ENCODE measurements at places on chromosomes 7 and 10. TPM values are rescaled to one million over a fixed set of nuclear protein-coding genes. Genes with fewer than 3 reads are reported as not detected.

Gene TFPI2
- total RNA-seq = 308 TPM

Gene CHRM2
- not detected for total RNA-seq

Gene FHIP2A
- total RNA-seq = 10.7 TPM

Gene RPEL1
- total RNA-seq = 0.09 TPM

Gene HKDC1
- 11.6 TPM for total RNA-seq

Gene AKR1C3
- 1,261 TPM for total RNA-seq

Gene CPED1
- total RNA-seq = not detected

Gene BPGM
- total RNA-seq = 16.3 TPM

Gene AP3M1
- total RNA-seq = 35.4 TPM

Gene TTYH3
- 57.9 TPM for total RNA-seq

Gene CPN1
- total RNA-seq = 0.20 TPM

Gene SPDYE16
- total RNA-seq = not detected

Gene ATXN7L1
- total RNA-seq = 6.2 TPM

Gene SLIT1
- total RNA-seq = 0.08 TPM

Gene STAMBPL1
- total RNA-seq = 34.3 TPM

Gene DCLRE1A
- total RNA-seq = 8.7 TPM

Gene DHTKD1
- total RNA-seq = 9.0 TPM

Gene ACTR3C
- 0.36 TPM for total RNA-seq

Gene CFAP58
- total RNA-seq = 0.10 TPM

Gene GLI3
- 0.08 TPM for total RNA-seq

Gene POT1
- 15.5 TPM for total RNA-seq

Gene FBXL13
- total RNA-seq = 0.26 TPM

Gene LIPK
- not detected for total RNA-seq

Gene SPDYE11
- total RNA-seq = not detected

Gene SH2D4B
- total RNA-seq = 0.10 TPM

Gene GDF2
- not detected for total RNA-seq

Gene NUTM2B
- 0.34 TPM for total RNA-seq

Gene PALS2
- 20.7 TPM for total RNA-seq

Gene CALN1
- not detected for total RNA-seq

Gene RAPGEF5
- total RNA-seq = 0.09 TPM

Gene KCNH2
- total RNA-seq = 1.5 TPM

Gene NPFFR1
- not detected for total RNA-seq

Gene PRLHR
- not detected for total RNA-seq

Gene WDFY4
- not detected for total RNA-seq

Gene ODAD2
- not detected for total RNA-seq

Gene IGF2BP3
- total RNA-seq = 22.2 TPM

Gene TMEM229A
- not detected for total RNA-seq

Gene PHKG1
- 1.9 TPM for total RNA-seq

Gene FAM25A
- not detected for total RNA-seq

Gene SPDYE18
- not detected for total RNA-seq

Gene TAS2R41
- total RNA-seq = not detected

Measured in A549 treated with GW870086 at 1 μM for 4 hours (cell line).